ENCODE measurements at places on chromosomes 16 and 17.

DNA sequence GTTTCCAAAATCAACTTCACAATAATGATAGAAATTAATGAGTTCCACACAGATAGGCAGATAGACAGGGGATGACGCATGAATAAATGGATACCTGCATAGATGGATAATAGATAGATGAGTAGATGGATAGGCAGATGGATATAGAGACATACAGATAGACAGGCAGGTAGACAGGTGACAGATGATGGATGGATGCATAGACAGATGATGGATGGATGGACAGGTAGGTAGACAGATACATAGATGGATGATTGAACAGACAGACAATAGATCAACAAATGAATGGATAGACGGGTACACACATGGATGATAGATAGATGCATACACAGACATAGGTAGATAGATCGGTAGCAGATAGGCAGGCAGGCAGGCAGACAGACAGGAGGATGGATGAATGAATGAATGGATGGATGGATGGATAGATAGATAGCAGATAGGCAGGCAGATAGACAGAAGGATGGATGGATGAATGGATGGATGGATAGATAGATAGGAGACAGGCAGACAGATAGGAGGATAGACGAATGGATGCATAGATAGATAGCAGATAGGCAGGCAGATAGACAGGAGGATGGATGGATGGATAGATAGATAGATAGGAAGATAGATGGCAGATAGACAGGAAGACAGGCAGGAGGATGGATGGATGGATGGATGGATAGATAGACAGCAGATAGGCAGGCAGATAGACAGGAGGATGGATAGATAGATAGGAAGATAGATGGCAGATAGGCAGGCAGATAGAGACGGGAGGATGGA, 142.5 kb downstream of the RBFOX3 start:
- DNase-seq = no peak

- DNase-seq = no peak
These were observed 183.4 kb upstream of the XYLT1 start for GRCh38 chr16:17654142-17654541.

- no peak for DNase-seq
These were observed 75.9 kb downstream of the NLK start for GRCh38 chr17:28118362-28118761.

DNA sequence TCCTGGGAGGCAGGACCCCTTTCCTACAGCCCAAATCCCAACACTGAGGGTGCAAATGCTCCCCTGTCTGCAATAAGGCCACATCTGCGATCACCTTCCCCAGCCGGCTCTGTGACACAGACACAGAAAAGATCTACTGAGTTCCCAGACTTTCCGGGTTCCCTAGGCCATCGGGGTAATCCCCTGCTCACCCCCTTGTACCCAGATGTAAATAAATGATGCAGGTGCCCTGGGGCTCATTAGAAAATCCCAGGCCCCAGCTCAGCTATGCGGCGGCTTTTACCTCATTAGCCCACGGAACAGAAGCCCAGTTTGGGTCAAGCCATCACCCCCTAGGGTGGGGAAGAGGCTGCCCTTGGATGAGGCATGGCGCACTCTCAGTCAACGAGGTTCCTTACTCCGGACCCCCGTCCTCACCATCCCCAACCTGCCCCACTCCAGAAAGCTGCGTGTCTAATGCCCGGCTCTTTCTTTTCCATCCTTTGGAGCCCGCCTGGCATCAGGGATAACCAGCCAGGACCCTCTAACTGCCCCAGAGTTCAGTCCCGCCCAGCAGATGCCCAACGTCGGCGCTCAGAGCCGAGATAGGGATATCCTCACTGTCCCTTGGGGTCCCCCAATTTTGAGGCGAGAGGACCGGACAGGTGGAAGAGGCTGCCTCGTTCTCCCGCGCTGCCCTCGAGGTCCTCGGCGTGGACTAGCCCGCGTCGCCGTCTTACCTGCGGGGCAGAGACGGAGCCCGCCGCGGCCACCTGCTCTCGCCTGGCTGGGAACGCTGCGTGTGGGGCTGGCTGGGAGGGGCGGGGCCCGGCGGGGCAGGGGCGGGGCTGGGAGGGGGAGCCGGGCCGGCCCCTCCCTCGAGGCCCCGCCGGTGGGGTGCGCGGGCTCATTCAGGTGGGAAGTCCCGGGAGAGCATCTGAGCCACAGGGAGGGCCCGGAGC, at the start of gene ZNF385C:
Gene ZNF385C (minus strand): TSS at position 783 of the 941 bp plus-strand sequence. CDS start 35,417 bp downstream, outside the sequence.
- DNase-seq = no peak

DNA sequence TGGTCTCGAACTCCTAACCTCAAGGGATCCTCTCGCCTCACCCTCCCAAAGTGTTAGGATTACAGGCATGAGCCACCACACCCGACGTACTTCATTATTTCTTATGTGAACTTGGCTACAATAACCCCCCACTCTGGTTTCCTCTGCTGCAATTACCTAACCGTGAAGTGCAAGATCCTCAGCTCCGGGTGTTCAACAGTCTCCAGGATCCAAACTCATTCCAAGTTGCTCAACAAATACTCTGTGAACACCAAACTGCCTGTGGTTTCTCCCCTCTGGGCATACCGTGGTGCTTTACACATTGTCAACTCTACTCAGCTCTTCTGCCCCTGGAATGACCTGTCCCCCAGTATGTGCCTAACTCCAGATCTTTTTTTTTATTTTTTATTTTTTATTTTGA, 6.8 kb upstream of the SULT1A1 start:
- no peak for DNase-seq

- DNase-seq = no peak
These were observed 7.4 kb downstream of the NAGLU start for GRCh38 chr17:42543190-42544079.

- no peak for DNase-seq
These were observed 312.2 kb upstream of the GOT2 start for GRCh38 chr16:59046335-59046734.

DNA sequence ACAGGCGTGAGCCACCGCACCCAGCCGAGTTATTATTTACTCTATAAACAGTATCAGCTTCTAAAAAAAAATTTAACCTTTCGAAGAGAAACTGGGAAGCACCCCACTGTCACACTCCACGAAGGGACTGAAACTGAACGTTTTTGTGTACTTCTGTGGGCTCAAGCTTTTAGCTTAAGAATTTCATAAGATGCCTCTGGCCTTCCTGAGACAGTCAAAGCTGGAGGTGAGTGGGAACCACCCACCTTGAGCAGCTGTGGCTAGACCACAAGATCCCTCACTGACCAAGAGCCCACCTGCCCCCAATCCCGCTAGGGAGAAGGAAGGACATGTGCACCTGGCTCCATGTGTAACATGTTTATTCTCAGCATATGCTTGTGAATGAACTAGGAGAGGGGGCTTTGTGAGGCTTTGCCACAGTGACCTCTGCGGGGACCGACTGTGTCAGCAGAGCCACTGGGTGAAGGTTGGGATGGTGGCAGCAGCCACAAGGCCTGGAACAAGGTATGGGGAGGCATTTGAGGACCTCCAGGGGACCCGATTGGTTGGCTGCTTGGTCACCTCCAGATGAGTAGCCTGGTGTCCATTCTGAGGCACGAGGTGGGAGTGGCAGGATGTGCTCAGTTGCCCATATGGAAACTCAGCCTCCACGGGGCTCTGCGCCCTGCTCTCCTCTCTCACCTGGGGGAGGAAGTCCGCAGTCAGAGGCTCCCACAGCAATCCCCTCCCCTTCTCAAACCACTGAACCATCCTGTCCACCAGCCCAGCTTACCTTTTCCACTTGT, 4.8 kb downstream of the DPEP3 start:
- no peak for DNase-seq

DNA sequence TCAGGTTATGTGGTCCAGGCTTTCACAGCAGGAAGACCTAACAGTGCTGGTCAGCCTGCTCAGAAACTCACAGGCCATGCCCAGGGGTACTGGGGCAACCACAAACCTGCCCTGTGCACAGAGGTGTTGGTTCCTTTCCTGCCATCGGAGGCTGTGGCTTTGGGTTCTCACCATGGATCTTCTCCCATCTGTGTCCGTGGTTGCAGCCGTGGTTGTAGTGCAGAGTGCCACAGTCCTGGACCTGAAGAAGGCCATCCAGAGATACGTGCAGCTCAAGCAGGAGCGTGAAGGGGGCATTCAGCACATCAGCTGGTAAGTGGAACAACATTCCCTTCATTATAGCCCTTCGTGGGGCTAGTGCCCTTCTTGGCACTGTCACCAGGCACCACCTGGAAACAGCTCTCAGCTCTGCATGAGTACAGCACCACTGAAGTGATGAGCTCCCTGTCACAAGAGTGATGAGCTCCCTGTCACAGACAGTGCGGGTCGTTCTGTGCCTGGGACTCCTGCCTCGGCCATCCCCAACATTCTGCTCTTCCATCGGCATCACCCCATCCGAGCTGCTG, 2.0 kb downstream of the SNRNP25 start:
- no peak for DNase-seq

DNA sequence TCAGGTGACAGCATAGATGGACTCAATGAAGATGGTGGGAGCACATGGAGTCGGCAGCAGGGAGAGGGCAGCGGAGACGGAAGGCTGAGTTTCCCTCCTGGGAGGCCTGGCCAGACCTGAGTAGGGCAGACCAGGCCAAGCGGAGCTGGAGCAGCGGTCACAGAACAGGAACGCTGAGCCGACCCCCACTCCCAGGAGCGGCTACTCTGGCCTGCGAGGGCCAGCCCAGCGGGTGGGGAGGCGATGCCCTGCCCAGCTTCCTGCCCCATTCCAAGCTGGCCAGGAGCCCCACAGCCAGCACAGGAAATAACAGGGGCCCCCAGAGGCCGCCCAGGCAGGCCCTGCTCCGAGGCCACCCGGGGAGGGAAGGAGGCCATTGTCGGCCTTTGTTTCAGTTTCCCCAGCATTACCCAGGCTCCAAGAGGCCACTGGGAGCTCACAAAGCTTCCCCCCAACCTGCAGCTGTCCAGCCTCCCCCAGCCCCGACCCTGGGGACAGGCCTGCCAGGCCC, 79.8 kb downstream of the ZNF423 start:
- DNase-seq = no peak

DNA sequence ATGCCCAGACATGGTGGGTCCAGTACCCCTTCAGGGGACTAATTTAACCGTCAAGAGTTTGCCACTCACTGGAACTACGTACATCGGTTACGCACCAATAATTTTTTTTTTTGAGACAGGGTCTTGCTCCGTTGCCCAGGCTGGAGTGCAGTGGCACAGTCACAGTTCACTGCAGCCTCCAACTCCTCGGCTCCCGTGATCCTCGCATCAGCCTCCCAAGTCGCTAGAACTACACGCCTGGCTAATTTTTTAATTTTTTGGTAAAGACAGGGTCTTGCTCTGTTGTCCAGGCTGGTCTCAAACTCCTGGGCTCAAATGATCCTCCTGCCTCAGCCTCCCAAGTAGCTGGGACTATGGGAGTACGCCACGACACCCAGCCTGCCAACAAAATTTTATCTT, 15.6 kb downstream of the RPH3AL start:
- no peak for DNase-seq

GRCh38 chr17:48578616-48579470, 693 bp upstream of the HOXB4 start:
- DNase-seq = no peak

Data from frontal cortex (tissue), 4 donors.